NCI-H748 treated with DMSO at 0.1 percent for 48 hours (cell line): ENCODE measurements at places on chromosomes 16 and 17.

- DNase-seq: no peak
These were observed 104.3 kb downstream of the N4BP1 start for GRCh38 chr16:48505705-48506104.

DNA sequence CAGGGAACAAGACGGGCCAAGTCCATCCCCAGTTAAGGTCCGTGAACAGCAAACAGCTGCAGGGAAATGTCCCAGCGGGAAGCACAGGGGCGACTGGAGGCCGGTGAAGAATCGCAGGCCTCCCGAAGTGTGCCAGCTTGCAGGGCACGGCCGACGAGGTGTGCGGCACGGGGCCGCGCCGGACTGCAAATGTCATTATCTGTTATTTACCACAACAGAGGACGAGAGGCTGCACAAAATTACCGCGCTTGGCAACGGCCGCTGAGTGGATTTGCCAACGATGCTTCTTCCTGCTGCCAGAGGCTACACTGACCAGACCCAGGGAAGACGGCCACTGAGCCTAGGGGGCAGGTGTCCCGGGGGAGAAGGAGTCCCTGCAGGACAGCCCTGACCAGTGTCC is 53.1 kb downstream of the RPH3AL start:
- DNase-seq: no peak

DNA sequence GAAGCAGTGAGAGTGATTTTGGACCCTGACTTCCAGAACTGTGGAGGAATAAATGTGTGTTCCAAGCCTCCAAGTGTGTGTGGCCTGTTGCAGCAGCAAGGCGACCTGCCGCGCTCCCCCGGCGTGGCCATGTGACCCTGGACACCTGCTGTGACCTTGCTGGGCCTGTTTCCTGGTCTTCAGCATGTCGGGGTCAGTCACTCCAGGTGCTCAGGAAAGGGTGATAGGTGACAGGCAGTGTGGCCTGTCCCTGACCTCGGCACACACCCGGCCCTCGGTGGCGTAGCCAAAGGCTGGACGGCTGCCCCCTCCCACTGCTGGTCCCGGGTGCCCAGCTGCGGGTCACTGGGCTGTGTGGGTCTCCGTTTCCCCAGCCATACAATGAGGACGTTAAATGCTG is 31.8 kb upstream of the ZNF469 start:
- DNase-seq: no peak

DNA sequence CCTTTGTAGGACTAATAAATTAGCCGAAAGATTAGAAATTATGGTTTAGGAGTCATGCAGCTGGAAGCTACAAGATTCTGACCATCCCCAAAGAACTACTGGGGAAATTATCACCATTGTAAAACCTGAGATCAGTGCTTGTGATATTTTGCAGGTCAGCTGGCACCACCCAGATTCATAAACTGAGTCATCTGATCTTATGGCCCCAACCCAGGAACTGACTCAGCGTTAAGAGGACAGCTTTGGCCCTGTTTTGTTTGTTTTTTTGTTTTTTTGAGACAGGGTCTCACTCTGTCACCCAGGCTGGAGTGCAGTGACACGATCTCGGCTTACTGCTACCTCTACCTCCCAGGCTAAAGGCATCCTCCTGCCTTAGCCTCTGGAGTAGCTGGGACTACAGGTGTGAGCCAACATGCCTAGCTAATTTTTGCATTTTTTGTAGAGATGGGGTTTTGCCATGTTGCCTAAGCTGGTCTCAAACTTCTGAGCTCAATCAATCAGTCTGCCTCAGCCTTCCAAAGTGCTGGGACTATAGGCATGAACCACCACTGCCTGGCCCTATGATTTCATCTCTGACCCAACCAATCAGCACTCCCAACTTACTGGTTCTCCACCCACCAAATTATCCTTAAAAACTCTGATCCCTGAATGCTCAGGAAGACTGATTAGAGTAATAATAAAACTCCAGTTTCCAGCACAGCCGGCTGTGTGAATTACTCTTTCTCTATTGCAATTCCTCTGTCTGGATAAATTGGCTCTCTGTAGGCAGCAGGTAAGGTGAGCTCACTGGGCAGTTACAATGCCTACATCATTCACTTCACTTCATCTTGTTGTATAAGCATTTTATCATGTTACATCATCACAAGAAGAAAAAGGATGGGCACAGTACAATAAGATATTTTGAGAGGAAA is 79.4 kb upstream of the KSR1 start:
- DNase-seq: no peak

- no peak for DNase-seq
These were observed 4.1 kb upstream of the MPO start for GRCh38 chr17:58284613-58285421.

DNA sequence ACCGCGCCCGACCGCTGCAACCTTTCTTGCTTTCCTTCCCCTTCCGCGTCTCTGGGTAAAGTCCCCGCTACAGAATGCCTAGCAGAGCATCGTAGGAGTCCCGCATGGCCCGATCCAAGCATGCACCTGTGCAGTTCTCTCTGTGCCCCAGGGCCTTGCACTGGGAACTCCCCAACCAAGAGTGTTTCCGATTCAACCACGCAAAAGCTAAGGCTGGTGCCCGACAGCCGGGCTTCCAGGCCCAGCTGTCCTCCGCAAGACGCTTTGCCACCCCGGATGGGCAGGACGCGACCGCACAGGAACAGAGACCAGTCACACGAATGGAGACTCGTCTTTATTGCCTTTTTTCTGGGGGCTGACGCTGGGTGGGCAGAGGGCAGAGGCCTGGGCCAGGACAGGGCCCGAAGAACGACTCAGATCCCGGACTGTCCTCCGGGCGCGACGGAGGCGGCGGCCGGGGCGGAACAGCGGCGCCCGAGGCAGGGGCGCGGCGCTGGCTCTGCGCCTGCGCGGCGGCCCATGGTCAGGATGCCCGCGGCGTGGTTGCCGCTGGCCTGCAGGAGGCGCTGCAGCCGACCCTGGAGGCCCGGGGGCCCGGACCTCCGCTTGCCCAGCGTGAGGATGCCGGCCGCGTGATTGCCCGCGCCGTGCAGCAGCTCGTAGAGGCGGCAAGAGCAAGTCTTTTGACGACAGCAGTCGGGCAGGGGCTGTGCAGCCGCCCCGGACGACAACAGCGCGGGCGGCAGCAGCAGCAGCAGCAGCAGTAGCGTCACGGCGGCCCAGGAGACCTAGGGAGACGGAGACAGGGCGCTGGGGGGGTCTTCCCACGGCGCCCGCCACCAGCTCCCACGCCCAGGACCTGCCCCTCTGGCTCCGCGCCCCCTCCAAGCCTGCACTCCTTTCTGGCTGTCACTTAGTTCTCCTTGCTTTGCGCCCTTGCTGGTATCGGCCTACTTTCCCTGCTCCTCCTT is 1.2 kb downstream of the HCRT start:
- DNase-seq: peak; percentile 17

GRCh38 chr17:74212209-74212912 is 1.0 kb upstream of the TTYH2 start:
- no peak for DNase-seq

DNA sequence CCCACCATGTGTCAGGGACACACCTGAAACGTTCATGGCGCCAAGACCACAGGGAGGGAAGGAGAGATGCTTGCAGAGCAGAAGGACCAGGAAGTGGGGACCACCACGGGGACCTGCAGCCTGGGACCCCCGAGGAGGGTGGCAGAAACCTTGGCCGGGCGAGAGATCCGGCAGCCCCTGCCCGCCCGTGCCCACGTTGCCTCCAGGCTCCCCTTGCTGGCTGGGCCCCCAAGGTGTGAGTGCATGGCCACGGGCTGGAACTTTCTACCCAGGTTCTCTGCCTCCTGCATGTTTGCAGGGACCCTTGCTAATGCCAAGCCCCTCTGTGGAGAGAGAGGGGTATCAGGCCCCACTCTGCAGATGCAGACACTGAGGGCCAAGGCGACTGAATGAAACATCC is 50.4 kb downstream of the USP22 start:
- no peak for DNase-seq

- DNase-seq: peak; percentile 37
These were observed 1.1 kb upstream of the FASN start for GRCh38 chr17:82098939-82099763.

- DNase-seq: no peak
These were observed 168.9 kb downstream of the SHISA9 start for GRCh38 chr16:13070268-13070667.

GRCh38 chr17:47066841-47067682 is 88.0 kb upstream of the RPRML start:
- DNase-seq: peak; percentile 66

- no peak for DNase-seq
These were observed 3.0 kb downstream of the FMNL1 start for GRCh38 chr17:45224671-45225050.

- no peak for DNase-seq
These were observed 841 bp downstream of the C16orf89 start for GRCh38 chr16:5064915-5065314.

- no peak for DNase-seq
These were observed 48.7 kb downstream of the MRPS23 start for GRCh38 chr17:57801044-57801711.

DNA sequence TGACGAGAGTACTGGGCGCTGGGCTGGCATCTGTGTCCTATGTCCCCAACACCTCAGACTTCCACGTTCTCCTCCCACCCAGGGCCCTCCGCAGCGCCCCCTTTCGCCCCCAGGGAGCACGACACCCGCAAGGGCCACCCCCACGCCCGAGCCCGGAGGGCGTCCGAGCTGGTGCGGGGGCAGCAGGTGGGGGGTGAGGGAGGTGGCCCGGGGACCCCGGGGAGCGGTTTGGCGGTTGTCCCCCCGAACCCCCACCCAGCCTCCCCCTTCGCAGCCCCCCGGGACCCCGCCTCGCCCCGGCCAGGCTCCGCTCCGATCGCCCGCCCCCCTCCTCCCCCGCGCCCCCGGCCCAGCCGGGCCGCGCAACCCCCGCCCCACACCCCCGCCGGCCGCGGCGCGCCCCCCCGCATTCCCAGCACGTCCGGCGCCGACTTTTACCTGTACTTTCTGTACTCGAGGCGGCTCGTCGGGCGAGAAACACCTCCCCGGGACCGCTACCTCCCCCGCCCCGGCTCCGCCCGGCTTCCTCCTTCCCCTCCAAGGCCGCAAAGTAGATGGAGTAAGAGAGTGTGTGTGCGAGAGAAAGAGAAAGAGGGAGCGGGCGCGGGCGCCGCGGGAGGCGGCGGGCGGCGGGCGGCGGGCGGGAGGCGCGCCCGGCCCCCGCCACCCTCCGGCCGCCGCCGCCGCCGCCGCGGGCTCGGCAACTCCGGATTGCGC is 901 bp downstream of the CDYL2 start:
- DNase-seq: no peak

GRCh38 chr17:74514632-74515334 is 16.5 kb downstream of the CD300LB start:
- no peak for DNase-seq

GRCh38 chr17:14923981-14924380 is 341.1 kb downstream of the PMP22 start:
- DNase-seq: no peak

- DNase-seq: no peak
These were observed 4.7 kb downstream of the MSRB1 start for GRCh38 chr16:1938316-1938715.

DNA sequence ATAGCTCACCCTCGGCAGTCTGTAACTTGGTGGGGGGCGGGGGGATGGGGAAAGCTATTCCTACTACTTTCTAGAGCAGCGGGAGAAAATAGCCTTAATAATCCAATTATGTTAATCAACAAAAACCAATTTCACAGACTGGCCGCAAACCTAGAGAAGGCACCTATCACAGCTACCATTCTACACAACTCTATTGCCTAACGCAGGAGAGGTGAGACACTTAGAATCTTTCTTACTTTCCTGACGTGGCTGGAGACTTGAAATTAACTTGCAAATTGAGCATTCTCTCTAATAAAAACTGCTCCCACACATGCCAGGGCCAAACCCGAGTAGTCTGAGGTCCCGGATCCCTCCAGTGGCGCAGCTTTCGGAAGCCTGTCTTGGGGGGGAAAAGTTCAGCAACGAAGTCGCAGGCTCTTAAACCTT is 794 bp downstream of the SMG6 start:
- no peak for DNase-seq

- no peak for DNase-seq
These were observed 12.6 kb downstream of the THRA start for GRCh38 chr17:40075201-40075941.

- DNase-seq: no peak
These were observed 10.0 kb downstream of the MAP2K6 start for GRCh38 chr17:69424287-69425041.

DNA sequence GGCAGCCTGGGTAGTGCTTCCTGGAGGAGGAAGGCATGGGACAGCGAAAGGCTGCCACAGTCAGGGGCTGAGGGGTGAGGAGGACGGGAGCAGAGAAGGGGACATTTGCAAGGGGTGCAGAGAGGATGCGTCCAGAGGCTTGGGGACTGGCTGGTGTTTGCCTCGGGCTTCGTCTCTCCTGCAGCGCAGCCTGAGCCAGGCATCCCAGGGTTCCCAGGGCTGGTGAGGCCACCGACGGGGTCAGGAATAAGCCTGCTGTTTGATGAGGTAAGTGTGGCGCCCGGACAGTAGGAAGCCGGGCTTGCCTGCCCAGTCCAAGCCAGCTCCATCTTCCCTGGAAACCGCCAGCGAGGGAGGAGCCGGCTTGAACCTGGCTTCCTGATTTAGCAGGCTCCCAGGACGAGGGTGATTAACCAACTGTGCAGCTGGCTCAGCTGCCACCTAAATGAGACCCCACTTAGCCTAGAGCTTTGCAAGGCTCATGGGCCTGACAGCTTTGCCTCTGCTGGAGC is 47.8 kb downstream of the PITPNM3 start:
- DNase-seq: no peak

- DNase-seq: no peak
These were observed 136.3 kb downstream of the KCNJ12 start for GRCh38 chr17:21512307-21513011.

- no peak for DNase-seq
These were observed 47.8 kb downstream of the MRC2 start for GRCh38 chr17:62675260-62675659.
